ENCODE measurements at places on chromosomes 2 and 18.
A peak's percentile ranks its signal among the peaks of the same experiment; 100 is the strongest.

- DNase-seq = no peak
Observed at GRCh38 chr18:23857756-23858155, 156.8 kb upstream of the TTC39C start.

DNA sequence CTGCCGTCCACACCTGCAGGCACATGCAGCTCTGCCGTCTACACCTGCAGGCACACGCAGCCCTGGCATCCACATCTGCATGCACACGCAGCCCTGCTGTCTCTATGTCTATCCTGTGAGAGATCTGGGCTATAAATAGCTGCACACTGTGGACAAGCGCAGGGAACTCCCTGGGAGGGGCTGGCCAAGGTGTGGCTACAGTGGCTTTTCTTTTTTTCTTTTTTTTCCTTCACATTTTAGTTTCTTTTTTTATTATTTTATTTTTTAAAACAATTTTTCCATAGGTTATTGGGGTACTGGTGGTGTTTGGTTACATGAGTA lies 42.0 kb downstream of the TMEM182 start:
- no peak for DNase-seq

- DNase-seq = no peak
Observed at GRCh38 chr18:40980171-40980570, 974.9 kb upstream of the PIK3C3 start.

DNA sequence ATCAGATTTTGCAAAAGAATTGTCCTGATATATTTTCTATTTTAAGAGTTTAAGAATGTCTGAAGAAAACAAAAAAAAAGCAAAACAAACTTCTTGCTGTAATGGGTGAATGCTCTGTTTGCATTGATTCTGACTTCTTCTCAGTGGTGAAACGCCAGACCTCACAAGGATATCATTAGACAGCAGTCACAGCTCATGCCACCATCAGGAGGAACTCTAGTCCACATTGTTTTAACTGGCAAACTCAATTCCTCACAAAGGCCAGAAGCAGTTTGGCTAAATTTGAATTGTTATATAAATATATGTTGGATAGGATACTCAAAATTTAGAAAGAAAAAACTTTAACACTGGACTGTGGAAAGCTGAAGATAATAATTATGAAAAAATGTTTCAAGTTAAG lies 89.4 kb downstream of the DOK6 start:
- DNase-seq = no peak

DNA sequence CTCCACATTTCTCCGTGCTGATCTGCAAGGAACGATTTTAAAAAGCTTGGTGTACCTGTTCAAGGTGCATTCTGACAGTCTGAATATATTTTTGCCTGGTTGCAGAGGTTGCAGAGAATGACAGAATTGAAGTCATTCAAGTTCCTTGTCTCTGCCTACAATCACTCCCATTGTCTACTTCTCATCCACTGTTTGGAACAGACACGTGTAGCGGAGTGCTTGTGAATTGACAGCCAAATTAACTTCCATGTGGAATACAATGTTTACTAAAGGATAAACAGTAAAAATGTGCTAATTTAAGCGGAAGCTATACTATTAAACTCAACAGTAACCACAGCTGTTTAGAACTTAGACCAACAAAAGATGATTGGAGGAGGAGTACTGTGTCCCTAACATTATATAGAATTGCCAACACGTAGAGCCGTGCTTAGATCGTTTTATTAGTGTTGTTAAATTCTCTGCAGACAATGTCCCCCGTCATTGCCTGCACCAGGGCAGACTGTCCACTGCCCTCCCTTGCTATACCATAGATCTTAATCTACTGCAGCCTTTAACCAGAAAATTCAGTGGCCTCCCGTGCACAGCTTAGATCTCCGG lies 87.3 kb upstream of the ZCCHC2 start:
- no peak for DNase-seq

DNA sequence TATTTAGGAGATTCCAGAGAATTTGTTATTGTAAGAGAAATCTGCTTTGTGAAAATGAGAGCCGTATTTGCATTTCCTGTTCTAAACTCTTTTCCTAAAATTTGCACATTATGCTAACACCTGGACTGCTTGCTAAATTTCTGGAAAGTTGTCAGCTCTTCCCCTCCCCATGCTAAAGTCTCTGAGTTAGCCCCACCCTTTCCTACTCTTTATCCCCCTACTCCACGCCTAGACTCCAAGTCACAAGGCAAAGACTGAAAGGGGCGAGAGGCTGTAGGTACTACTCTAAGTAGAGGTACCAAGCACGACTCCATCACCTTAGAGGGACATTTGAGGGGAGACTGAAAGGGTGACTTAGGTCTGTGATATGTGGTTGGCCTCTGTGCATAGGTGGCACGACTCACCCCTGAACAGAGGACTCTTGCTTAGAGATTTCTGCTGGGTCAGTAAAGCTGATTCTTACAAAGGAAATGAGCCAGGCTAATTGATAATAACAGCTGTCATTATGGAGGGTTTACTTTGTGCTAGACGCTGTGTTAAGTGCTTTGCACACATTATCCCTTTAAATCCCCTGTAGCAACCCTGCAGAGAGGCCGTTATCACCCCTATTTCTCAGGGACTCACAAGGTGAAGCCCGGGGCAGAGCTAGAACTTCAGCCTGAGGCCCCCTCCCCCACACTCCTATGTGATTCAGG lies 373.5 kb downstream of the EN1 start:
- DNase-seq = no peak

DNA sequence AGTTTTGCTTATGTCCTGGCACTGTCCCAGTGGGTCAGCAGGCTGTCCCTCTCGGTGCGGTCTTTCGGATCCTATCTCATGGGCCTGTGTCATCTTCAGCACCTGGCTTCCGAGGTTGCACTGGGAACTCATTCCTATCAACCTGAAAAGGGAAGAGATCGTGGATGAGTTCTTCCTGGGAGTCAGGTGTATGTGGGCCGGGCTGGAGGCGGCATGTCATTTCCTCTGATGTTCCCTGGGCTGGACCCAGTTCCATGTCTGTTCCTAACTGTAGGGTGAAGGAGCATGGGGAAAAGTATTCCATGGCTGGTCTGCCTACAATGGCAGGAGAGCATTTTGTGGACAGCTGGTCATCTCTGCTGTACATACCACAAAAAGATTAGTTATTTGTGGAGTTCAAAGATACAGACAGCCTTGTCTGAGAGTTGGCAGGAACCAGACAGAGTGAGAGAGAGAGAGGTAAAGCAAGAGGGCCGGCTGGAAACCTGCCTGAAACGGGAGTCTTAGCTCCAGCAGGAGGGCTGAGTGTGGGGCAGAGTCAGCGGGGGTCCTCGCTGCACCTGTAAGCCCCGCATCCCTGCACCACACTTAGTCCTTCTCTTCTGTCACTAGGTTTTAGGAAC lies 25.2 kb downstream of the FAM228A start:
- DNase-seq = no peak

DNA sequence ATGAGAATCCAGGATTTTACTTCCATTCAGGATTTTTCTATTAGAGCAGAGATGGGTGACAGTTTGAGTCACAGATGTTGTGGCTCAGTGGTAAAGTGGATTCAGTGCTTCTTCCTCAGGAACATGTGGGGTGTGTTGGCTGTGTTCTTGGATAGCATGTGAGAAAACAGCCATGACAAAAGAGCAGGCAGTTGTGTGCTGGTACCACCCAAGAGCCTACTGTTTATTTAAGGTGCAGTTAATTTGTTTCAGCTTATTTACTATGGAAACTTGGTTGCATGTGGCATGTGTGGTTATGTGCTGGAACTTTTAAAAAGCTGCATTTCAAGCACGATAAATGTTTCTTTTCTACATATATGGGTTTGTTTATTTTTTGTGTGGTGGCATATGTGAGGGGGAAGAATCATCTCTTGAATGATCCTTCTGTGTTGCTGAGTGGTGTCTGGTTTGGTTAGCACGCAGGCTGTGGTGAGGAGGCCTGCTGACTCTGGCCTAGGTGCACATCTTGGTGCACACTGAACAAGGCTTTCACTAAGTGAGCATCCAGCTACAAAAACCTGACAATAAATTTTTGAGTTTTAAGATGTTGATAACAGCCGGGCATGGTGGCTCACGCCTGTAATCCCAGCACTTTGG lies 67.3 kb downstream of the SPTBN1 start:
- DNase-seq = no peak

- DNase-seq = no peak
Observed at GRCh38 chr2:176612736-176613135, 343.5 kb downstream of the MTX2 start.

- no peak for DNase-seq
Observed at GRCh38 chr2:233832869-233833311, 21.4 kb downstream of the HJURP start.

- no peak for DNase-seq
Observed at GRCh38 chr18:54774423-54774822, 53.9 kb upstream of the RAB27B start.

DNA sequence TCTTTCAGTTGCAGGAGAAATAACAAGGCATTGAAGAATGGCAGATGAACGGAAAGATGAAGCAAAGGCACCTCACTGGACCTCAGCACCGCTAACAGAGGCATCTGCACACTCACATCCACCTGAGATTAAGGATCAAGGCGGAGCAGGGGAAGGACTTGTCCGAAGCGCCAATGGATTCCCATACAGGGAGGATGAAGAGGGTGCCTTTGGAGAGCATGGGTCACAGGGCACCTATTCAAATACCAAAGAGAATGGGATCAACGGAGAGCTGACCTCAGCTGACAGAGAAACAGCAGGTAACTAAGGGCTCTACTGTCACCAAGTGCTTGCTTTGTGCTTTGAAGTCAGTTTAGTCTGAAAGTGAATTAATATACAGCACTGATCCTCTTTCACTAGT lies 118.5 kb upstream of the UNC80 start:
- DNase-seq = no peak

DNA sequence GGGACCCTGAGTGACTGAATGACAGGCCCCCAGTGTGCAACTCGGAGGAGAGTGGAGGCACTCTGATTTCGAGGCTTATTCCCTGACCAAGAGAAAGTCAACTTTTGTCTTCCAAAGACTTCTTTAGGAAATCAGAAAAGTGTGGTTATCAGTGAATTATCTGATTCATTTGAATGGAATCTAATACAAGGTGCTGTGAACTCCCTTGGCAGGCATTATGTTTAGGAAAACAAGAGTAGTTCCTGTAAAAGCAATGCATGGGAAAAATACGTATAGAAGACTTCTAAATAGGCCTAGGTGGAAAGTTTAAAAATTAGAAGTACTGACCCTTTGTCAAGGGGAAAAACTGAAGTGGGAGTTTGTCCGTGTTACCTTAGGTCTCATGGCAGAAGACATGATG lies 269.4 kb downstream of the GBX2 start:
- DNase-seq = no peak

DNA sequence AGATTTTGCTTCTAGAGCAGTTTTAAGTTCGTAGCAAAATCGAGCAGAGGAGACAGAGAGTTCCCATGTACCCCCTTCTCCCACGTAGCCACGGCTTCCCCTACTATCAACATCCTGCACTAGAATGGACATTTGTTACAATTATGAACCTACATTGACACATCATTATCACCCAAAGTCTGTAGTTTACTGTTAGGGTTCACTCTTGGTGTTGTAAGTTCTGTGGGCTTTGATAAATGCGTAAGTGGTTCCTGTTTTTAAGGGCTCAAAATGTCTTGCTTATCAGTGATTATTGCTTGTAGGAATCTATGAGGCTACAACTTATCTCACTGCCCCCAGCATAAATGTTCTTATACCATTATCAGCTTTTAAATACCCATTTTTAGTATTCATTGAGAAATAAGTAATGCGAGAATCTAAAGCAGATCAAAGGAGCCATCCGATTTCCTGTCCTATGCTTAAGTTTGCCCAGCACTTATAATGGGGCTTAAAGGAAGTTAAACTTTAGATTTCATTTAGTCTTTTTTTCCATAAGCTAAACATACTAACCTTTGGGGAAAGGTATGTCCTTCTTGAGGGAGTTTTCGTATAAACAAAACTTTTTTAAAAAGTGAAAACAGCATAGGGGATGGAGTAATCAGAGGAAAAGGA lies 118.7 kb downstream of the HAUS1 start:
- no peak for DNase-seq

DNA sequence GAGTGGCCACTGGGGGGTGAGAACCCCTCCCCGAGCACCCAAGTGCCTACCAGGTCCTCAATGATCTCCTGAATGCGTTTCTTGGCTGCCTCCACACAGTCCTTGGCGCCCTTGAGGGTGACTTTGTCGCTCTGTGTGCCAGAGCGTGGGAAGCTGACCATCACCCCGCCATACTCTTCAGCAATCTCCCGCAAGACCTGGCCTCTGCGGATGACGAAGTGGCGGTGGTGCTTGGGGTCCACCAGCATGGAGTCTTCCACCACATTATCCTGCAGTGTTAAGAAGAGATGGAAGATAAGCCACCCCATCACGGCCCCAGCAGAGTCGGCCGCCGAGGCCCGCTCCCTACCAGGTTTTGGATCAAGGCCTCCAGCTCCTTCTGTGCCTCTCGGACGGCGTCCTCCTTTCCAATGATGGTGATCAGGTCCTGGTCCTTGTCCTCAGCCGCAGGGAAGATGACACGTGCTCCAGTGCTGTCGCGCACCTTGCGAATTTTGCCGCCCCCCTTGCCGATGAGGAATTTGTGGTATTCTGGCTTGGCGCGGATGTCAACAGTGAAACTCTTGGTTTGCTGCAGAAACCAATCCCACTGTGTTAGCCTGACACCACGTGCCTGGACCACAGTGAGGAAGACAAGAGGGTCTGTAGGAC lies 51.2 kb downstream of the ANO7 start:
- DNase-seq = no peak

- no peak for DNase-seq
Observed at GRCh38 chr2:180657054-180657453, 323.4 kb upstream of the UBE2E3 start.

- DNase-seq = no peak
Observed at GRCh38 chr18:9828506-9829396, 57.0 kb upstream of the TXNDC2 start.

- DNase-seq = no peak
Observed at GRCh38 chr2:157760949-157761348, 115.2 kb downstream of the ACVR1 start.

DNA sequence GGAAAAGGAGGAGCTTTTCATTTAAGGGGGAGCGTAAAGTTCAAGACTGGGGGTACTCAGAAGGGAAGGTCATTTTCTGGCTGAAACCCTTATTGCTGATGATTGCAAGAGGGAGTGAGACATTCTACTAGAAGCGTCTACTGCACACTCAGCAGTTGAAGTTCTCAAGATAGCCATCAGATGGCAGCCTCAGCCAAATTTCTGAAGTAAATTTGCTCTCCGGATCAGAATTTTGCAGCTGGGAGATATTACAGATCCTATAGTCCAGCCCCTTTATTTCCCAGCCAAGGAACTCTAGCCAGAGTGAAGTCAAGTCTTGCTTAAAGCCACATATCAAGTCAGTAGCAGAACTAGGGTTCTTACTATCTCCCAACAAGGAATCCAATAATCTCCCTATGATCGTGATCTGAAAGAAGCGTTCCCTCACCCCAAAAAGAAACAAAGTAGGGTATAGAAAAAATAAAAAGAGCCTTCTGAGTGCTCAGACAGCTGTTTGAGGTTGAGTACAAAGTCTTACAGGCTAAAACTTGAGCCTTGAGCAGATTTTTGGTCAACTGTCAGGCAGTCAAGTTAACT lies 24.0 kb downstream of the RAX start:
- peak; percentile 60 for DNase-seq

- DNase-seq = no peak
Observed at GRCh38 chr2:227285741-227286236, 39.3 kb upstream of the MFF start.
